Renal cortical epithelial cell (primary cell): ENCODE measurements at places on chromosomes 4 and X.
A peak's percentile ranks its signal among the peaks of the same experiment; 100 is the strongest.

DNA sequence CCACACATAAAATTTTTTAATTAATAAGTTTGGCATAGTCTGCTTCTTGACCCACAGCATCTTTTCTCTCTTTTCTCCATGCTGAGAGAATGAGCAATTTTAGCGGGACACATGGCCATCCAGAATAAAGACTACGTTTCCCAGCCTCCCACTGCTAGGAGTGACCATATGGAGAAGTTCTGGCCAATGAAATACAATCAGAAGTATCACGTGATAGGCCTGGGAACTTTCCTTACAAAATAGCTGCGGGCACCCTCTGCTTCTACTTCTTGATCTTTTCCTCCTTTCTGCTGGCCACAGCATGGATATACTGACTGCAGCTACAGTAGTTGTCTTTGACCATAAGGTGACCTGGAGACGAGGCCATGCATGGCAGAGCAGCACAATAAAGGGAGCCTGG lies 348.0 kb downstream of the BCOR start:
- no peak for DNase-seq

GRCh38 chr4:118898684-118899138 lies 10.1 kb downstream of the SYNPO2 start:
- DNase-seq = no peak

DNA sequence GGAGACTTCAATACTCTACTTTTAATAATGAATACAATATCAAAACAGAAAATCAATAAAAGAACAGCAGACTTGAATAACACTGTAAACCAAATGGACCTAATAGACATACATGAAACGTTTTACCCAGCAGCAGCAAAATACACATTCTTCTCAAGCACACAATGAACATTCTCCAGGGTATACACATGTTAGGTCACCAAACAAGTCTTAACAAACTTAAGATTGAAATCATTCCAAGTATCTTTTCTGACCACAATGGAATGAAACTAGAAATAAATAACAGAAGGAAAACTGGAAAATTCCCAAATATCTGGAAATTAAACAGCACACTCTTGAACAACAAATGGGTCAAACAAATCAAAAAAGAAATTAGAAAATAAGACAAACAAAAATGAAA lies 145.0 kb upstream of the CT83 start:
- no peak for DNase-seq

DNA sequence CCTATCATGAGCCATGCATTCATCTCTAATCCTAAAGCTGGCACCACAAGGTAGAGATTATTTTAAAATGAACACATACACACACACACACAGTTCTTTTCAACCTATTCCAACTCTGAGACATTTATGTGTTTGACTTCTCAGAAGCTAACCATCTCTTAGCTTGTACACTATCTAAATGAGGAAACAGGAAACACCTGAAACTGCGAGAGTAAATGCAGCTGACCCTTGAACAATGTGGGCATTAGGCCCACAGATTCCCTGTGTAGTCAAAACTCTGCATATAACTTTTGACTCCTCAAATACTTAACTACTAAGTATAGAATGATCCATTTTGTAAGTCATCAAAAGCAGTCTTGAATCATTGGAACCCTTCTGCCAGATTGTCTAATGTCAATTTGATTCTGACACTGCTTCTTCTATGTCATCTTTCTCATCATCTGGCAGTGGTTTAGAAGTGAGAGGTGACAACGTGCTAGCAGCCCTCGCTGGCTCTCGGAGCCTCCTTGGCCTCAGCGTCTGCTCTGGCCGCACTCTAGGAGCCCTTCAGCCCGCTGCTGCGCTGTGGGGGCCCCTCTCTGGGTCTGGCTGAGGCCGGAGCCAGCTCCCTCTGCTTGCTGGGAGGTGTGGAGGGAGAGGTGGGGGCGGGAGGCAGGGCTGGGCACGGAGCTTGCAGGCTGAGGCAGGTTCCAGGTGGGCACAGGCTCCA lies 21.4 kb upstream of the IL15 start:
- no peak for DNase-seq

DNA sequence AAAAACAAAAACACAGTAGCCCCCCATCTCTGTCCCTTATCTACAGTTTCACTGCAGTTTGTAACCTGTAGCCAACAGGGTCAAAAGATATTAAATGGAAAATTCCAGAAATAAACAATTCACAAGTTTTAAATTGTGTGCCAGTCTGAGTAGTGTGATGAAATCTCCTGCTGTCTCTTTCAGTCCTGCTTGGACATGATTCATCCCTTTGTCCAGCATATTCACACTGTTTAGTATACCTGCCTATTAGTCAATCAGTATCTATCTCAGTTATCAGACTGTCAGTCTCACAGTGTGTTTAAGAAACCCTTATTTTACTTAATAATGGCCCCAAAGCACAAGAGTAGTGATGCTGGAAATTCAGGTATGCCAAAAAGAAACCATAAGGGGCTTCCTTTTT lies 21.9 kb downstream of the CNOT6L start:
- peak; percentile 86 for DNase-seq

DNA sequence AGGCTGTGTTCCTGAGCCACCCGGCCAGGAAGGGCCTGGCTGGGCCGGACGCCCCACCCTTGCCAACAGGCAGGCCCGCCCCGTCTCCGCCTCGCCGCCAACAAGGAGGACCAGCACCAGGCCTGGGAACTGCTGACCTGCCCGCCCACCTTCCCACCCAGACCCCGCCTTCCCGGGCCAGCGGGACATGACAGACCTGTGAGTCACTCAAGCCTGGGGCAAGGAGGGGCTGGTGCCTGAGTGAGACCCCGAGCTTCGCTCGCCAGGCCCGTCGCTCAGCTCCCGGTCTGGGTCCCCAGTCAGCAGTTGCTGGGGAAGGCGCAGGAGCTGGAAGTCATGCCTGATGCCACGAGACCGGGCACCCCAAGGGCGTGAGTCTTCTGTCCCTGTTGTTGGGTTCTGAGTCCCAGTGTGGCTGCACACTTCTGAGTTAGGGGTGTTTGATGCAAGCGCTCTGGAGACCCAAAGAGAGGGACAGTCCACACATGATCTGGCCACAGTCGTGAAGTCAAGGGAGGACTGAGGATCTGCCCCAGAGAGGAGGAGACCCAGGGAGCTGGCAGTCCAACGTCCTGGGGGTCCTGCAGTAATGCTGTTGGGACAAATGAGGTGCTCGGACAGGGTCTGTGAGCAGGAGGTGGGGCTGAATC lies at the start of gene DNASE1L1:
DNASE1L1 (minus strand) TSS at position 33 of the 650 bp plus-strand sequence. CDS start 3,686 bp downstream, outside the sequence.
- peak; percentile 69 for DNase-seq

DNA sequence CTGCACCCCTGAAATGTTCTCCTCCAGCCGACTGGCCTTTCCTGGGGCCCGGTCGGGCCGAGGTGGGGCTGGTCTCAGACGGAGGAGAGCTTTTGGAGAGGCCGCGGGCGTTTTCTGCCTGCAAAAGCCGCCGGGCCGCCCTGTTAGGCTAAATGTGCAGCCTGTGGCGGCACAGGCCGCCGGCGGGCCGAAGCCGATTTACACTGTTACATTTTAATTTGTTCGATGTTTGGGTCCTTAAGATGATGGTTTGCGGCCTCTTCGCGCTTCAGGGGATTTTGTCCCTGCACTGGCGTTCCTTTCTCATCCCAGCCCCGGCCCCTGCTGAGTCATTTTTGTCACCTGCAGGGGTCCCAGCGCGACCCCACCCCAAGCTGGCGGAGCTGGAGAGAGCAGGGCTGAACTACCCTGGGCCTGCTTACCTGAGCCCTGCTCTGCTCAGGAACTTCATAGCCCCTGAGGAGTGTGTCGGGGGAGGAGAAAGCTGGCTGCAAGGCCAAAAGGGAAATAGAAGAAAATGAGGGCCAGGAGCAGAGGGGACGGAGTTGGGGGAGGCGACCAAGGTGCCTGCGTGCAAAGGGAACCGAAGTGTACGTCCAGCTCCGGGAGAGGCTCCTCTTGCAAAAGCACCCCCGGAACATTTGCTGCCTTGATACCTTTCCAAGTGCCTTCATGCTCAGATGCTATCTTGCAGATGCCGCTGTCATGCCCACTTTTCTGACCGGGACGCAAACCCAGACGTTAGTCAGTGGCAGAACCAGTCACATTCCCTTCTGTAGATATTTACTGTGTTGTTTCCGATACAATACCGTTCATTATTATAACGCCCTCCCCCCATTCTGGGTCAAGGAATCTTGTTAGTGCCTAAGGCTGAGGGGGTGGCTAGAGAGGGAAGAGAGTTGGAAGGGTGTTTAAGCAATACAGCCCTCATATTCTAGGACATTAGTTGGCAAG lies 977 bp upstream of the RBBP7 start:
- DNase-seq = no peak

GRCh38 chrX:20204351-20204750 lies 62.4 kb downstream of the RPS6KA3 start:
- DNase-seq = no peak

DNA sequence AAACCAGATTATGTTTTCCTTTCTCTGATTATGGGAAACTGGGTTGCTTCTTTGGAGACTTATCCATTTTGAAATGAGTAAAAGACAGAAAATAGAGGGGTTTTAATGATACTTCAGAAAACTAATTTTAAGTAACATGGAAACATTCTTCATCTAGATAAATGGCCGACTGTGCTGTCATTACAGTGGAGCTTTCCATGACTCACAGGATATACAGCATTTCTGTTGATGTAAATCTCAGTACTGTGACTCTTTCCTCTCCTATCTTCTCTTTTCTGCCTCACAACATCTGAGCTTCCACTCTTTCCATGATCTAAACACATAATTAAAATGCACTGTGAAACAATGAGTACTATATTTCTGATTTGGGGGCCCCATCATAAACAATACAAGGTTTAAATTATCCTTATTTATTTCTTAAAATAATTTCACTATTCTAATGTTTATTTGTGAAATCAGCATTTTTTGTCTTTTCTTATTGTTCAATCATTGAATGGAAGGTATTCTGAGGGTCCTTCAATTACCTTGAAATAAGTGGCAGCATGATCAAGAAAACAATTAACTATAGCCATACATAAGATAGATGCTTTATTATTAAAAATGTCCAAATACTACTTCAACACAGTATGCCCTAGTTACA lies 19.3 kb downstream of the SEC24D start:
- no peak for DNase-seq

GRCh38 chr4:69517674-69518073 lies 22.0 kb upstream of the UGT2B4 start:
- DNase-seq = peak; percentile 18

DNA sequence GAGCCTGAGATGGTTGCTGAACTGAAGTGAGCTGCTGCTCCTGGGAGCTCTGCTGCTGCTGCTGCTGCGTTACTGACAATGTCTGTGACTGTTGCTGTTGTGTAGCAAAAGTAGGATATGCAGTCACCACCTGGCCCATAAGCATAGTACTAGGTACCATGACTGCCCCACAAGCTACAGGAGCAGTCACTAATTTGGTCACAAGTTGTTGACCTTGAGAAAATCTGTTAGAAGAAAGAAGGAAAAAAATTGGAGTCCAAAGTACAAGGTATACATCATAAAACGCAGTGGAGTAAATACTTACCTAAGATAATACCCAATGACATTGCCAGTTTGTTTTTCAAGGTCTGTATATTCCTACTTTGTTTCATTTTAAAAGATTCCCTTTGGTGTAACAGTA lies 42.6 kb downstream of the TMEM165 start:
- no peak for DNase-seq

GRCh38 chr4:6566391-6567190 lies 8.4 kb upstream of the MAN2B2 start:
- DNase-seq = no peak

- peak; percentile 51 for DNase-seq
These were observed 136.6 kb downstream of the STAG2 start for GRCh38 chrX:124098089-124098488.

GRCh38 chr4:3483471-3483921 lies 20.4 kb downstream of the DOK7 start:
- peak; percentile 50 for DNase-seq

DNA sequence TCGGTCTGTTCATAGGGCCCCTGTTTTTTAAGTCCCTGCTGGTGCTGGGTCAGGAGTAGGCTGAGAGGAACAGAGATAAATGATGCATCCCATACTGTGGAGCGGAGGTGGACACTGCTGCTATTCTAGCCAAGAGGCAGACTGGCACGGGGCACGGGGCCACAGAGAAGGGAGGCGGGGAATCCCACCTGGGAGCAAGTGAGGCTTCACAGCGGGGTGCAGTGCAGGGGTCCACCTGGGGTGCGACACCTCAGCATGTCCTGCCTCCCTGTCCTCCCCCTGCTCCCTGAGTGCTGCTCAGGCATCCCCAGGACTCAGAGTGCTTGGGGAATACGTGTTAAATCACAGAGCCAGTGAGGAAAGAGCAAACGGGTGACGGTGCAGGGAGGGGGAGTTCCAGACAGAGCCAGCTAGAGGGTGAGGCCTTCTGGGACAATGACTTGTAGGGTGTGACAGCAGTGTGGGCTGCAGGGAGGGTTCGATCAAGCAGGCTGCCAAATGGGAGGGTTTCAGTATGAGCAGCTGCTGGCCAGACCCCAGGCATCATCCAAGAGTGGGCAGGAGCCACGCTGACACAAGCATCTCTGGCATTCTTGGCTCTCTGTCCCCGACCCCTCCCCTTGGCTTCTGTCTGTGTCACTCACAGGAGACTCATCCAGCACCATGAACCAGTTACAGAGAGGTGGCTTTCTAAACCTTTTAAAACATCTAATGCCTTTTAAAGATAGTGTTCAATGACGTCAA lies 13.7 kb upstream of the HTRA3 start:
- DNase-seq = no peak

DNA sequence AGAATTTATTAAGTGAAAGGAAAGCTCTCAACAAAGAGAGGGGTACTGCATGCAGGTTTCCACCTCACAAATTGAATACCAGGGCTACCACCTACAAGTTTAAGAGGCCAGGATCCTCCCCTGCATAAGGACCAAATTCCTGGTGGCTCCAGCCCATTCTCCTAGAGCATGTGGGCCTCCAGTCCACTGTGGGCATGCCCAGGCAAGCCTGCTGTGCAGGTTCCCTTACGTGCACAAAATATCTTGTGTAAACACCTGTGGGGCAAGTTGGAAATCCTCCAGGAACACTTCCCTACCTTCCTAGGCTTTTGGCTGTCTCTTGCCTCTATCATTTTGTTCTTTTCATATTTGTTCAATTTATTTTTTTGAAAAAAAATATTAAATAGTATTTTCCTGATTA lies 724.3 kb downstream of the ARAP2 start:
- DNase-seq = no peak

DNA sequence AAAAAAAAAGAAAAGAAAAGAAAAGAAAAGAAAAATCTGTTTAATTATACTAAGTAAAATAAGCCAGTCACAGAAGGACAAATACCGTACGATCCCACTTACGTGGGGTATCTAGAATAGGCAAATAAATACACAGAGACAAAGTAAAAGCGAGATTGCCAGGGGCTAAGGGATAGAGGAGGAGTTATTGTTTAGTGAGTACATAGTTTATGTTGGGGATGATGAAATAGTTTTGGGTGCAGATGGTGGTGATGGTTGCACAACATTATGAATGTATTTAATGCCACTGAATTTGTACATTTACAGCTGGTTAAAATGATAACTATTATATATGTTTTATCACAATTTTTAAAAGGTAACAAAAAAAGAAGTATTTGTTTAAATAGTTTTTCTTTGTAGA lies 7.1 kb downstream of the CA5B start:
- DNase-seq = no peak

GRCh38 chr4:15368856-15369255 lies 59.0 kb upstream of the C1QTNF7 start:
- DNase-seq = no peak

GRCh38 chrX:20037186-20037585 lies 46.3 kb upstream of the BCLAF3 start:
- DNase-seq = no peak

- peak; percentile 26 for DNase-seq
These were observed 17.1 kb upstream of the PAGE2B start for GRCh38 chrX:55057675-55058249.
